ENCODE measurements at places on chromosomes 16 and 17. TPM values are rescaled to one million over a fixed set of nuclear protein-coding genes. Genes with fewer than 3 reads are reported as not detected.

CNGB1 gene
- total RNA-seq: not detected

CHST4 gene
- total RNA-seq: not detected

KRT16 gene
- total RNA-seq: 4.8 TPM

DNA sequence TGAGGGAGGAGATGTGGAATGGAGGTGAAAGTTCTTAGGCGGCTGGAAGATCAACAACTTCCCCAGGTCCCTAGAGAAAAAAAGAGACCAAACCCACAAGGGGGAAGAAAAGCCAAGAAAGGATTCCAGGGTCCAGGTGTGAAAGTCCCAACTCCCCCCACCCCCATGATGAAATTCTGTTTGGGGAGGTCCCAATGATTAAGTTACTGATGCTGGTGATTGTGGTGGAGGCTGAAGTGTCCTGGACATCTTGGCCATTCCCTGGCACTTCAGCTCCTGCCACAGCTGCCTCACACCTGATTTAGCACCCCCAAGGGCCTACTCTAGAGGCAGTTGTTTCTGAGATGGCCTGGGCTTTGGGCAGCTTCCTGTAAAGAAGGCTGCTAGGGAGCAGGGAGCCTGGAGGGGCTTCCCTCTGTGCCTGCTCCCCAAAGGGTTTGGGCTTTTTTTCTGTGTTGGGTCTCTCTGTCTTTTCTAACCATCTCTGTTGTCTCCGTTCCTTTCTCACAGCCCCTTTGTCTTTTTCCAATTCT, 13.1 kb downstream of the HOXB4 start:
- no peak for DNase-seq

DNA sequence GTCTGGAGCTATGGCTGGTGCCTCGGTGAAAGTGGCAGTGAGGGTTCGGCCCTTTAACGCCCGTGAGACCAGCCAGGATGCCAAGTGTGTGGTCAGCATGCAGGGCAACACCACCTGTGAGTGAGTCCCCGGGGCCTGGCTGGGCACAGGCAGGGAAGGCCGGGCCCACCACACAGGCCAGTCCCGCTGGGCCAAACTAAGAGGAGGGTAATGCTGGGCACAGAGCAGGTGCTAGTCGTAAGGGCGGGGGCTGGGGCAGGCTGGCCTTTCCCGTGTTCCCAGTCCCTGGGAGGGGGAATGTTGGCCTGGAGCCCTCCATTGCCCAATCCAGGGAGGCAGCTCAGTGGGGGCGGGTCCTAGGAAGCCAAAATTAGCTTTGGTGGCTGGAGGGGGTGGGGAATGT, 2.5 kb downstream of the KIF1C start:
- DNase-seq: no peak

DNA sequence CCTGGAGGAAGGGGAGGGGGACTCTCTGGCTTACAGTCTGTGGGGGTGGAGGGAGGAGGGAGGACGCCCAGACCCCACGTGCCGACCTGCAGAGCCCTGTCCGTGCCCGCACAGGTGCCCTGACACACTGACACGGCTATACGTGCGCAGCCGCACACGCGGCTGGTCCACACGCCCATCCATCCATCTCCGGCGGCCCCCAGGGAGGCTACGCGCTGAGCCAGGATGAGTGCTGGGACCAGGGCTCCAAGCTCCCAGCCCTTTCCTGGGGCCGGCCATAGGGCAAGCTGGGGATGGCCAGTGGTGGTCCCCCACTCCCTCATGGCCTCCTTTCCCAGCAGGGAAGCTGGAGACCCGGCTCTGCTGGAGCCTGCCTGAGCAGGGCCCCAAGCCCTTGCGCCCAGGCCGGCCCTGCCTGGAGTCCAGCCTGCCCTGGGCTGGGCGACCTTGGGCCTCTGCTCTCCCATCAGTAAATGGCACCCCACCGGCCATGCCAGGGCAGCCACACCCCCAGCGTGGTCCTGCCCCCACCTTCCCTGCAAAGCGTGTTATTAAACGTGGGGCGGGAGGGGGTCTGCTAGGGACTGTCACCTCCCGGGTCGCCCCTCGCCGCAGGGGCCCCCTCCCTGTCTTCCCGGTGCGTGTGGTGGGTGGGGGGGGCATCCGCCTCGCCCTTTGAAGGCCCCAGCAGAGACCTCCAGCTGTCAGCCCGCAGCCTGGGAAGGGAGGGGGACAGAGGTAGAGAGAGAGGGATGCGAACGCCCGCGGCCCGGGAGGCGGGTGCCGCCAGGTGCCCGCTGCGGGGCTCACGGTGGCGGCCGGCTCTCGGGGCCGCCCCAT, 863 bp downstream of the CASKIN1 start:
- no peak for DNase-seq

- no peak for DNase-seq
Observed at GRCh38 chr17:10772425-10773380, 31.2 kb downstream of the TMEM238L start.

- DNase-seq: no peak
Observed at GRCh38 chr17:2975469-2975958, 87.9 kb downstream of the OR1D5 start.

Data from kidney epithelial cell (primary cell).